CMK (cell line): ENCODE measurements at places on chromosomes 2 and 18.
A peak's percentile ranks its signal among the peaks of the same experiment; 100 is the strongest.

GRCh38 chr2:144583741-144584453 lies 64.0 kb upstream of the ZEB2 start:
- DNase-seq = no peak

DNA sequence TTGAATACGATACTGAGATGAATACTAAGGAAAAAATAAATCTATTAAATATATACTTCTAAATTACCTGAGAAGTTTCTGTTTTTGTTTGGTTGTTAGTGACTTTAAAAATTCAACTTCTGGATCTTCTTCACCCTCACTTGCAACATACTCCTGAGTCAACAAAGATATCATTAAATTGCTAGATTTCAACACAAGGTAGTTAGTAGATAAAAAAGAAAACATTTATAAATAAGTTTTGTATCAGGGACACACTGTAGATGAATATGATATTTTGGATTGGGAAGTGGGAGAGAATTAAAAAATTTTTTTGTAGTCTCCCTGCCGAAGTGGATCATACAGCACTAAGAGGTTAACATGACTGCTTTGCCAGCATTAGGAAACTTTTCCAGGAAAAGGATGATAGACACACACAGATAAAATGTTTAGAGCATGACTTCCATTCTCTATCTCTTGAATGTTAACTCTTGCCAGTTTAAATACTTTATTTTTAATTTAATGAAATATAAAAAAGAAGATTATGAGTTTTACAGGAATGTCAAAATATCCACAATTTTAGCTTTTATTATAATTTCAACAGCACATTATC lies 15.9 kb downstream of the SP9 start:
- DNase-seq = no peak

GRCh38 chr2:163774862-163775261 lies 39.1 kb upstream of the FIGN start:
- no peak for DNase-seq

DNA sequence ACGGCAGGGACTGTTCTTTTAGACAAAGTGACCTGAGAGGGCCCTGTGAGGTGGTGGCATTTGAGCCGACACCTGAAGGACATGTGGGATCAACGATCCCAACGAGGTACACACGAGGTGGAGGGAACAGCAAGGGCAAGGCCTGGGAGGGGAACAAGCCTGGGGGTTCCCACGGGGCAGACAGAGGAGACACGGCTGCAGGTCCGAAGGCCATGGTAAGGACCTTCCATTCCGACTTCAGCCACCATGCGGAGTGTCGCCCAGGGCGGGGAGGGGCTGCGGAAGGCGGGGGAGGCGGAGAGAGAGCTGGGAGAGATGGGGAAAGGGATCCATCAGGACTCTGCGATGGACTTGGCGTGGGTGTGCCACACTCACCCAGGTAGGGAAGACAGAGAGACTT lies 151.8 kb downstream of the HDAC4 start:
- DNase-seq = no peak

DNA sequence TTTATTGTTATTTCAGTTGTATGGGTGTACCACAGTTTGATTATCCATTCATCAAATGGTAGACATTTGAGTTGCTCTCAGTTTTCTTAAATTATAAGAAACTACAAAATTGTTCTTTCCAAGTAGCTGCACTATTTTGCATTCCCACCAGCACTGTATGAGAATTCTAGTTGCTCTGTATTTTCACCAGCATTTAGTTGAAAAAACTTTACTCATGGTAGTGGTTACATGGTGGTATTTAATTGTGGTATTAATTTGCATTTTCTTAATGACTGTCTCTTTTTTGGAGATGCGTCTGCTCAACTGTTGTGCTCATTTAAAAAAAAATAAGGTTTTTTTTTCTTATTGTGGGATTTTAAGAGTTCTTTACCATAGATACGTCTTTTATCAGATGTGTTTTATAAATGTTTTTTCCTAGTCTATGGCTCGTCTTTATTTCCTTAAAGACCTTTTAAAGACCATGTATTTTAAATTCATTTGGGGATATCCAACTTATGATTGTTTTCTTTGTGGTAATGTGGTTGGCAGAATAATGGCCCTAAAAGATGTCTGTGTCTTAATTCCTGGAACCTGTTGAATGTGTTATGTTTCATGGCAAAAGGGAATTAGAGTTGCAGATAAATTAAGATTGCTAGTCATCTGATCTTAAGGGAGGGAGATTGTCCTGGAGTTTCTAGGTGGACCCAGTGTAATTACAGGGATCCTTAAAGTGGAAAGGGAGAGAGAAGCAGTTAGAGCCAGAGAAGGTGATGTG lies 37.4 kb downstream of the UBE2F start:
- DNase-seq = no peak

- no peak for DNase-seq
These were observed 110.2 kb downstream of the VAPA start for GRCh38 chr18:10023853-10024570.

DNA sequence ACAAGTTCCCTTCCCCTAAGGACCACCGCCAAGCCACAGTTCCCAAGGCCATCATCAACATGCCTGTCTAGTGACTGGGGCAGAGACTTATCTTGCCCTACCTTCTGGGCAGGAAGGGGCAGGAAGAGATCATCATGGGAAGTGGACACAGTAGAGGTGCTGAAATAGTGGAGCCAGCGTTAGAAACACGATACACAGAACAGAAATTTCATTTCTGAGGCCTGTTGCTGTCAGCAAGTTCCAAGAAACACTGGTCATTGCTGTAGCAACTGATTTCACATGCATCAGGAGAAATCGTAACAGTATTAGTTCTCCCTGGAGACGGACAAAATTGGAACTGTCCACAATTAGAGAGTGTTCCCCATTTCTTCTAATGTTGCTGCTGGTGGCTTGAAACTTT lies 83.0 kb downstream of the COLEC12 start:
- peak; percentile 61 for DNase-seq

- no peak for DNase-seq
These were observed 19.5 kb downstream of the ATG16L1 start for GRCh38 chr2:233270951-233271350.

GRCh38 chr2:70671092-70671675 lies 96.8 kb downstream of the ADD2 start:
- DNase-seq = no peak

DNA sequence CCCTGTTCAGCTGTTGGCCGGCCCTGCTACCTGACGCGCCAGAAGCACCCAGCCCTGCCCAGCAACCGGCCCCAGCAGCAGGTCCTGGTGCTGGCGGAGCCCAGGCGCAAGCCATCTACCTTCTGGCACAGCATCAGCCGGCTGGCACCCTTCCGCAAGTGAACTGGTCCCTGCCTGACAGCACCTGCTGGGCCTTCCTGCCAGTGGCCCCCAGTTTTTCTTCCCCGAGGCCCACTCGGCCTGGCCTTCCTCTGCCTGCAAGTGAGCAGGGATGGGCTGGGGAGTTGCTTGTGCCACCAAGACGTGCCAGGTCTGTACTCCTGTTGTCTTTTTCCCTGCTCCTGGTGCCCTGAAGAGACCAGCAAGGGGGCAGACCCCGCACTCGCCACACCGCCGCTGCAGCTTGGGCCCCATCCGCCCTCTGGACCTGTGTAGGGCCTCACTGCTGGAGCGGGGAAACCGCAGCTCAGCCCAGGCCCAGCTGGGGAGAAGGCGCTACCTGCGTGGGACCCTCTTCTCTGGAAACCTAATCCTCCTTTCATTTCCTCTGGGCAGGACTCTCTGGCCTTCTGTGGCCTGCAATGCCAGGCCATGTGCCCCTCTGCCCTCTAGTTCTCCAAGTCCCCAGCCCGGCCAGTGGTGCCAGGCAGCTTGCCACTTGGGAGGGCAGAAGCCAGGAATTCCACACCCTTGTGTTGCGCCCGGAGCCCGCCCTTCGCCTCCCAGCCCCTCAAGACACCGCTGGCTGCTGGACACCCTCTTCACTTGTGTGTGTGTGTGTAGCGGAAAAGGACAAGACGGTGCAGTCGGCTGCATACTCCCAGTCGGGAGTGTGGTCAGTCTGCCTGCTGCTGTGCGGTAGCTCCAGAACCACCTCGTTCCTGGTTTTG lies 47.0 kb downstream of the FAM168B start:
- no peak for DNase-seq

DNA sequence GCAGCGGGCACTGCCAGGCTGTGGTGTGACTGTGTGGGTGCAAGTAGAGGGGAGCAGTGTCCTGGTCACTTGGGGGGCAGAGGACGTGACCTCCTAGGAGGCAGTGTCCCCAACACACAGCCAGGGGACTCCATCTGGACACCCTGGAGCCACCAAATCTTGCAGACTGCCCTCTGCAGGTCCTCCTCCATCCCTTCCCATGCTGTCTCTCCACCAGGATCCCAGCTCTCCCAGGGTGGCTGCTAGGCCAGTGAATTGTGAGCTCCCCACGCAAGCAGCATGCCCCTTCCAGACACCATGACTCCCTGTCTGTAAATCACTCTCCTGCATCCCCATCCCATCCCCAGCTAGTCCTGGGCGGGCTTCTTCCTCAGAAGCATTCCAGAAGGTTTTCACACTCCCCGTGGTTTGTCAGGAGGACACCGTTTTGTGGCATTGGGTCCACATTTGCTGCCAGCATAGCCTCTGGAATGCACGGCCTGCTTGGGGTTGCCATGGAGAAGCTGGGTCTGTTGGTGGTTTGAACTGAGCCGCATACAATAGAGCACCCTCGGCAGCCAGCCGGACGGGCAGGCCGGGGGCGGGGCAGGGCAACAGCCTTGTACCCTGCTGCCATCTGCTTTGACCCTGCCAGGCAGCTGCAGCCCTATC lies 210.7 kb downstream of the KLHL29 start:
- DNase-seq = no peak

GRCh38 chr2:189109921-189110397 lies 69.6 kb downstream of the COL5A2 start:
- no peak for DNase-seq

DNA sequence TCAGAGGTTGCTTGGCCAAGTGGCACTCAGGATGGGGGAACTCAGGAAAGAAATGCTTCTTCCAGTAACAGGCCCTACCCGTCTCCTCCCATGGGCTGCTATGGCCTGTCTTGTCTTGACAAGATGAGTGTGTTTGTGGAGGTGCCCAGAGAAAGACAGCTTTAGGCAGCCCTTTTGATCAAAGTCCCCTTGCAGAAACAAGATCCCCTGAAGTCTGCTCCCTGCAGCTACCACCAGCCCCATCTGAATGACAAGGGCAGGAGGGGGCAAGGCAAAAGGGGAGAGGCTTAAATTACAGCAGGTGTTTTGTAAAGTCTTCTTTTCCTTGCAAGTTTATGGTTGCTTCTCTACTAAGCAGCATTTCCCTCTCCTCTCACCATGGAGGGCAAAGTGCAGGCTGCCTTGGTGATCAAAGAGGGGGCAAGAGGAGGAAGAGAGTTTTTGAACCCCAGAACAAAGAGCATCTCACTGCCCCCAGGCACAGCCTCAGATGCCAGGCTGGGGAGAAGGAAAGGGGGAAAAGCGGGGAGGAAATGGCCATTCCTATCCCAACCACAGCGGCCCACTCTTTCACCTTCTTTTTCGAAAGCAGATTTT lies 6.7 kb downstream of the EVA1A start:
- DNase-seq = no peak

- DNase-seq = no peak
These were observed 143.4 kb downstream of the COL6A3 start for GRCh38 chr2:237270520-237270919.

DNA sequence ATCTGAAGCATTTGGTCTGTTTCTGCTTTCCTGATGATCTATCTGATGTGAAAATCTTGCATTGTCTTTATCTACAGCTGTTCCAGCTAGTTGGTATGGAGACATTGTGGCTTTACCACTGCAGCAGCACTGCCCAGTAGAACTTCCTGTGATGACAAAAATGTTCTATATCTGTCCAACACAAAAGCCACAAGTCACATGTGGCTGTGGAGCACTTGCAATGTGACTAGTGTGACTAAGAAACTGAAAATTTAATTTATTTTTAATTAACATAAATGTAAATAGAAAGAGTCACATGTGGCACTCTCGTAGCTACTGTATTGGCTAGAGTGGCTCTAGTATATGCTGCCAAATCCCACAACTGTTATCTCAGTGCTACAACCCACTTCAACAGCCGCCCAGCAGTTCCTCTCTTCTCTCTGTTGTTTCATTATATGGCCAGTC lies 425.7 kb downstream of the SETBP1 start:
- DNase-seq = peak; percentile 11

GRCh38 chr18:65259403-65259802 lies 491.4 kb upstream of the CDH7 start:
- no peak for DNase-seq

DNA sequence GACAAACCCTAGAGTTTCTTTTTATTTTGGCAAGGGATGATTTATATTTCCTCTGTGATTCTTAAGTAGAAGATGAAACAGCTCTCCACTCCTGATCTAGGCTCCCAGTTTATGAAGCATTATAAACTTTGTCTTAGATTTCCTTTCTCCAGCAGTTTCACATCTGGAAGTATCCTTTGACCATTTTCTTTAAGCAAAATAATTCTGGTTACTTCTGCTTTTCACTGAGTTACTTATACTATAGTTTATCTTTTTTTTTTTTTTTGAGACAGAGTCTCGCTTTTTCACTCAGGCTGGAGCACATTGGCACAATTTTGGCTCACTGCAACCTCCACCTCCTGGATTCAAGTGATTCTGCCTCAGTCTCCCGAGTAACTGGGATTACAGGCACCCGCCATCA lies 45.5 kb downstream of the KCMF1 start:
- no peak for DNase-seq

DNA sequence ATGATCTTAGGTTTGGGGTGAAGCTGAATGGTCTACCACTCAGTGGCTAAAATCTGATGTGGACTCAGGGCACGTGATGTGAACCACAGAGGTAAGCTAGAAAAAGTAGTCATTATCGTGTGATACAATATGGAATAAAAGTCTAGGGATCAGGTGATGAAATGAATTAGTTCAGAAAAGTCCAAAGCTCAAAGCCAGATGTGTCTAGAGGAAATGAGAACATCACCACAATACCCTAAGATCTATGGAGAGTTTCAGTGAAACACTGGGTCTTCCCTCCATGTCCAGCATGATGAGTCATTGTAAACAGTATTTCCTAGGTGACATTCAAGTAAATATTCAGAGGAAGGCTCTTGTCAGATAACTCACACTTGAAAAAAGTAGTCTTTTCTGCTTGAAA lies 1257.4 kb upstream of the ZEB2 start:
- DNase-seq = no peak
